COLO829 (cell line): ENCODE measurements at places on chromosomes 1 and 21.

GRCh38 chr1:9700340-9700739, 48.8 kb downstream of the PIK3CD start:
- no peak for DNase-seq

- DNase-seq = no peak
Observed at GRCh38 chr1:182688436-182689205, 4.2 kb upstream of the RGS8 start.

DNA sequence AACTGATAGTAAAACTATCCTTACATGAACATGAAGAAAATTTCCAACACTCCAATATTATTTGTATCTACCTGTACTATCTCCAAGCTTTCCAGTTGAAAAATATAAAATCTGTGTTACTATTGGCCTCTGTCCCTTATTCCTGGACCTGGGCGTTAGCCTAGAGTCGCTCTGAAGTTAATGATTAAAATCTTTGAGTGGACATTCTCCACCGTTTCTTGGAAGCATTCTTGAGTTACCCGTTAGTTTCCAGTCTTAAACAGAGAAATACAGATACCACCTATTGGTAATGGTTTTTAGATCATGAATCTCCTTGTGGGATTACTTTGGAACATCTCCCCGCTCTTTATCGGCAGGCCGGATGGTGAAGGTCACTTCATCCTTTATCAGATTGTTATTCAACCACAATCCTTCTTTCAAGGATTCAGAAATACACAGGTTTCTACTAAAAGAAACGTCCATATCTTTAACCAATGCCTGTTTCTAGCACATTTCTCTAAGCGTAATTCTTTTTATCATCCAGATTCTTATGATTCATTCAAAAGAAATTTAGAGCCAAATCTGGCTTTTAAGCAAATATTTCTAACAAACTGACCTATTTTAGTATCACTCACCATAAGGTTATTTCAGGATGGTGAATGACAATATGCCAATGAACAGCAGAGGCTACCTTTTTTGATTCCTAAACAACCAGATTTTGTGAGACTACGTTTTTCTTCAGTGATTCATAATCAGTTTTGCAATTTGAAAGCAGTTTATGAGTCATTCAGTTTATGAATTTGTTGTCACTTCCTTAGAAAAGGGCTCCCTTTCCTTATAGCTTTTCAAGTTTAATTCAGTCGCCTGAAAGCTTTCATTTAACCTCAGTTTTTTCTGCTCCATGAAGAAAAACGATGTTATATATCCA, 70.2 kb upstream of the ERRFI1 start:
- DNase-seq = no peak

- DNase-seq = no peak
Observed at GRCh38 chr1:225509376-225509707, 81.5 kb upstream of the LBR start.

- no peak for DNase-seq
Observed at GRCh38 chr1:5109633-5110032, 455.2 kb downstream of the AJAP1 start.

DNA sequence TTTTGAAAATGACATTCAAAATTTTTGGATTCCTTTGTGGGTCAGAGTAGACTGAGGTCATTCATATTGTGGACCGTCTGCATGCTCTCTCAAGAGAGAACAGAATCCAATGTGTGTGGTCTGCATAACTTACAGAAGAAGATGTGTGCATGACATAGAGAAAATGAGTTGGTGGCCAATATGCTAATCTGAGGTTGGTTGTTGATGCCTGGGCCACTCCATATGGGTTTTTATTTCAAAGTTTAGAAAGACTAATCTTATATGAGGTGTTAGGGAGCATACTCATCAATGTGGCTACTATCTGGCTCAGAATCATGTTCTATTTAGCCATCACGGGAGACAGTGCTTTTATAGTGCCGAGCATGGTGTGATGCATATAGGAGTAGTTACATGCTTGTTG, 18.2 kb downstream of the NTNG1 start:
- DNase-seq = no peak

GRCh38 chr1:64493831-64494230, 23.9 kb downstream of the CACHD1 start:
- DNase-seq = no peak

DNA sequence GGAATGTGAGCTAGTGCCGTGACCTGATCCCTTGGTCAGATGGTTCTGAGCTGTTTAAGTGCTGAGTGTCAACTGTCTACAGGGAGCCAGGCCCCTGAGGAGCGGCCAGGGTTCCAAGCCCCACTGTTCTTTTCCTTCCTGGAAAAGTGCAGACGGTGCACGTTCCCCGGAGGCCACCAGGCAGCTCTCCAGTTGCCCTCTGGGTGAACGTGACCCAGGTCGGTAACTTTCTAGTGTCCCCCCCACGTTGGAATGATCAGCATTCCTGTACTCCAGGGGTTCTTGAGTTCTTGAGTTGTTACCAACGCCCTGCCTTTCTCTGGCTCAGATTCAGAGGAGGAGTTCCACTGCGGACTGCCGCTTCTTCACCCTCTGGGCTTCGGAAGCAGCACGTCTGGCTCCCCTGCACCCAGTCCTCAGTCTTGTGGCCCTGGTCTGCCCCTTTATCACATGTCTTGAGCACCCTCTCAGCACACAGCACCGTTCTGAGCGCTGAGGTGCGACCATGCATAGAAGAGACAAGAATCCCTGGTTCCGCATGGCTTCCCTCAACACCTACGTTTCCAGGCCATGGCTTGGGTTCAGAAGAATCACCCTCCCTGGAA, 131.5 kb downstream of the DHRS3 start:
- DNase-seq = no peak

DNA sequence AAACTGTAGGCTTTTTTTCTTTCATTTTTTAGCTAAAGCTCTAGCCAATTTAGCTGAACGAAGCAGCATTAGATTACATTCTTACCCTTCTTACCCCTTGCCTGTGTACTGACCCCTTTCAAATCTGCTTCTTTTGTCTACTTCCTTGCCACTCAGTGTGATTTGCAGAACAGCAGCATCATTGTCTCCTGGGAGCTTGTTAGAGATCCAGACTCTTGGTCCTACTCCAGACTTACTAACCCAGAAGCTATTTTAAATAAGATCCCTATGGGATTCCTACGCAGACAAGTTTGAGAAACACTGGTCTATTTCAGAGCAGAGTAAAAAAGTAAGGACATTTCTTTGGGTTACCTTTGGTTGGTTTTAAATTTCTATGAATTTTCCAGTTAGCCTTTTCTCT, 13.8 kb downstream of the LRRC39 start:
- peak; percentile 57 for DNase-seq

- DNase-seq = no peak
Observed at GRCh38 chr1:101122452-101123166, 97.0 kb upstream of the DPH5 start.

DNA sequence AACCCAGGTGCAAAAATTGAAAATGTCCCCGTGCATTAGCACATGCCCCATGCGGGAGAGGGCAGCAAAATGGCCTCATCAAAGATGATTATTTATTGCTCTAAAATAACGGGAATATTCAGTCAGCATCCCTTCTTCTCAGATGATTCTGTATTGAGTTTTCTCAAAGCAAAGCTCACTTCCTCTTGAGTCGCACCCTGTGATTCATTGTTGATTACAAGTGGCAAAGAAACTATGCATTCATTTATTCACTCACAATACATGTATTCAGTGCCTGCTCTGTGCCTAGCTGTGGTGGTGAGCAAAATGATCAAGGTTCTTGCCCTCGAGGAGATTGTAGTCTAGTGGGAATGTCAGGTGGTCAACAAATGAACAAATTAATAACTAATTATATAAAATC, 226.0 kb upstream of the KAZN start:
- DNase-seq = no peak

- DNase-seq = no peak
Observed at GRCh38 chr1:108962681-108963051, 618 bp downstream of the CLCC1 start.

DNA sequence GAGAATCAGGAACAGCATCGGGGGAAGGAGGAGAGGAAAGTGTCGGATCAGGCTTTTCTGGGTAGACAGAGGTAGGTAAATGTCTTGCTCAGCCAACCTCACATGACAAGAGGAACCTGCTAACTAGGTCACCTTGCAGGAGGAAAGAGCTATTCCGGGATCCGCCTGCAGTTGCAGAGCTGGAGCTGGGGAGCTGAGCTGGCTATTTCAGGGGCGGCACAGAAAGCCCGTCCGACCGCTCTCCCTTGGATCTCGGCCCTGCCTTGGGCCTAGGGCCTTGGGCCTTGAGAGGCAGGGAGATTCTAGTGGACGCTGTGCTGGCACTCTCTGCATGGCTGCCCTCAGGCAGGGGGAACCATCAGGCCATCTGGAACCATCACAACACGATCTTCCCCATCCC, 56.5 kb upstream of the CTPS1 start:
- no peak for DNase-seq

DNA sequence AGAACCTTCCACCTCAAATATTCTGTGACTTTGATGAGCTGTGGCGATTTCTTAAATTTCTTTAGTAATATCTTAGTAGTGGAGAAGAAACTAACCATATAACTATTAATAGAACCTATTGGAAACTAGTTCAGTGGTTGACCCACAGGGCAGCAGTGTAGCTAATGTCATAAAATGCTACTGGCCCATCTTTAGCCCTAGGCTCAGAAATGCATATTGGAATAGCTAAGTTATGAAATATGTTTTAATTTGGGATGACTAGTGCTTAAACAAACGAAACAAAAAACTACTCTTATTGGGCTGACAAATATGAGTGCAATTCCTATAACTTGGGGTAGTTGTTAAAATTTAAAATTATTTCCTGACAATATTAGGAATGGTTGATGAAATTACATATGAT, 20.2 kb downstream of the MACO1 start:
- DNase-seq = no peak

- no peak for DNase-seq
Observed at GRCh38 chr1:114192328-114192727, 38.7 kb upstream of the SYT6 start.

DNA sequence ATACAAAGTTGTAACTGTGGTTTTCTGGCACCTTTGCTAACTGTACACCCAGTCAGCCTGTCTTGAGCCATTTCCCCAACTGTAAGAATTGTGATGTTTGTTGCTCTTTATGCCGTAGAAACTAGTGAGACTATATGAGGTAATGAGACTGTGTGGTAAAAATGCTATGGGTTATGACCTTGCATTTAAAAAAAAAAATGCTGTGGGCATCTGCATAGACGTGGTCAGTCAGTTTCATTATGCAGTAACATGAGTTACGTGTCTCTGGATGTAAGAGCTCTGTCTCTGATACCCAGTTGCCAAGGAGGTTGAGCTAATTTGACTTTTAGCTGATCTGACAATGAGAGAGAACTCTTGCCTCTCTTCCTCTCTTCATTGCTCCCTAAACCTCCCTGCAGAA, 80.6 kb upstream of the LAMC2 start:
- DNase-seq = no peak

DNA sequence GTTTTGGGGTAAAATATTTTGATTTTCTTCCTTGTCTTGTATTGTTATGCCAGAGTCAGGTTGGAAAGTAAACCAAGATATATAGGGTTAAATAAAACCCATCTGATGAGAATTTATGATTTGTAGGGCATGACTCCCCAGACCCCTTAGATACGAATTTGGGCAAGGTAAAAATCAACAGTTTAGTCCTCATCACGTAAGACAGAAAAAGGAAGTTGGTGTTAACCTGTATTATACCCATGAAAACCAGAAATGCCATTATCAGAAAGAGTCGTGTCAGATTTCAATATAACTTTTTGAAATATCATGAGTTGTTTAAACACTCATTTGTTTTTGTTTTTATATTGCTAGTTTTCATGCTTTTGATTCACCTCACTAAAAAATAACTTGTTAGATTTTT, 11.8 kb downstream of the CEPT1 start:
- no peak for DNase-seq
